ENCODE measurements at places on chromosomes 7 and 10. TPM values are rescaled to one million over a fixed set of nuclear protein-coding genes. Genes with fewer than 3 reads are reported as not detected.

The AGBL3 gene
- total RNA-seq: 2.2 TPM

The UBE2D1 gene
- 55.3 TPM for total RNA-seq

The HABP2 gene
- total RNA-seq: not detected

The SLC39A12 gene
- not detected for total RNA-seq

The JAZF1 gene
- total RNA-seq: 25.6 TPM

The GIMAP5 gene
- 9.0 TPM for total RNA-seq

The GFRA1 gene
- 7.3 TPM for total RNA-seq

The TACR2 gene
- total RNA-seq: 0.19 TPM

The GHRHR gene
- total RNA-seq: not detected

The OR13A1 gene
- total RNA-seq: not detected

The CCDC3 gene
- 4.7 TPM for total RNA-seq

The TMEM273 gene
- 27.9 TPM for total RNA-seq

The H2BK1 gene
- total RNA-seq: not detected

The ITGB8 gene
- 2.5 TPM for total RNA-seq

The DPYSL4 gene
- total RNA-seq: 24.9 TPM

The PGAM2 gene
- 1,123 TPM for total RNA-seq

The AKR1B15 gene
- not detected for total RNA-seq

The NEBL gene
- 666 TPM for total RNA-seq

The PPP1R9A gene
- total RNA-seq: 21.9 TPM

The LRRD1 gene
- total RNA-seq: not detected

The PRKAR2B gene
- total RNA-seq: 23.2 TPM

The JAKMIP3 gene
- 1.6 TPM for total RNA-seq

The HDAC9 gene
- 25.3 TPM for total RNA-seq

The ECHS1 gene
- 224 TPM for total RNA-seq

The CD36 gene
- total RNA-seq: 1,230 TPM

The PLEKHA1 gene
- total RNA-seq: 68.0 TPM

The PODXL gene
- 59.0 TPM for total RNA-seq

The CFAP43 gene
- total RNA-seq: 0.19 TPM

The ZMIZ1 gene
- 48.8 TPM for total RNA-seq

The ZNF800 gene
- 20.1 TPM for total RNA-seq

The VCL gene
- total RNA-seq: 237 TPM

The HTR7 gene
- total RNA-seq: not detected

The HOXA7 gene
- not detected for total RNA-seq

The CDC14C gene
- not detected for total RNA-seq

The KNDC1 gene
- not detected for total RNA-seq

The CRTAC1 gene
- total RNA-seq: 1.5 TPM

The VWC2 gene
- 8.0 TPM for total RNA-seq

The ELMO1 gene
- 13.8 TPM for total RNA-seq

The NCF1 gene
- 4.2 TPM for total RNA-seq

The SSC4D gene
- total RNA-seq: 1.3 TPM
